ENCODE measurements at places on chromosomes 3 and 15. TPM values are rescaled to one million over a fixed set of nuclear protein-coding genes. Genes with fewer than 3 reads are reported as not detected.

The BFSP2 gene
- polyA plus RNA-seq: not detected

The TLR9 gene
- 0.44 TPM for polyA plus RNA-seq

The CYP19A1 gene
- 0.73 TPM for polyA plus RNA-seq

The HPS3 gene
- polyA plus RNA-seq: 10.6 TPM

The TMCO5A gene
- not detected for polyA plus RNA-seq

The CAMK2N2 gene
- polyA plus RNA-seq: not detected

The NMB gene
- 1.5 TPM for polyA plus RNA-seq
